ENCODE measurements at places on chromosomes 4 and X. TPM values are rescaled to one million over a fixed set of nuclear protein-coding genes. Genes with fewer than 3 reads are reported as not detected.

Gene NRK
- total RNA-seq: 1.4 TPM

Gene GPC4
- total RNA-seq: 27.5 TPM

Gene SLC10A4
- total RNA-seq: not detected

Gene HSFX1
- 2.9 TPM for total RNA-seq

Gene TMEM156
- total RNA-seq: 0.62 TPM

Gene PDE6B
- total RNA-seq: 2.5 TPM

GRCh38 chrX:120365320-120365719 is 3.4 kb downstream of the ATP1B4 start:
- peak; percentile 66 for DNase-seq

DNA sequence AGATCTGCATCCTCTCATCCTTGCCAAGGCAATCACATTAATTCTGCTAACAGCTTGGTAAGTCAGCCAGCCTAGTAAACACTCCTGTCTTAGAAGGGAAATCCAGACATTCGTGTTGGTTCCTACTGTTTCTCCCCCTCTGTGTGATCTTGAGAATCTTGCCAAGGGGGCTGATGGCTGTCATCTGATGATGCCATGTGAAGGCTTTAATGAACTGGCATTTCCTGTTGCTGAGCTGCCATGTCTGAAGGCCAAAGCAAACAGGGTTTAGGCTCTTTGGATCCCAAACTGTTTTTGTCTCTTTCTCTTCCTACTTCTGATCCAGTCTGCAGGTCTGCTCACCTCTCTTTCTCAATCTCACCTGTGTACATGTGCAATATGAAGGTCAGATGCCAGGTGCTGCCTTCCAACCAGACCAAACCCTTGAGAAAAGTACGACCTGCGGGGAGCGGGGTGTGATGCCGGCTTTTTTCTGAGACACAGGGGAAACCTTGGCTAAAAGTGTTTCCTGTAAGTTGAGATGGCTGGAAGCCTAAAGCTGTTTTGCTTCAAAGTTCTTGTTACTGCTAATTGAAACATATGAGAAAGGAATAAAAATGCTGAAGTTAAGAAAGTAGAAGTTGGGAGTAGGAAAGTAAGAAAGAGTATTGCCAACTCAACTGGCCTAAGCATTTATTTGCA is 532.9 kb downstream of the ANKRD50 start:
- no peak for DNase-seq

GRCh38 chr4:1309261-1310010 is 19.7 kb downstream of the MAEA start:
- peak; percentile 95 for DNase-seq

- no peak for DNase-seq
These were observed 782.3 kb downstream of the PCDH18 start for GRCh38 chr4:136749989-136750388.

GRCh38 chr4:56106180-56107147 is 157.7 kb downstream of the CEP135 start:
- no peak for DNase-seq

DNA sequence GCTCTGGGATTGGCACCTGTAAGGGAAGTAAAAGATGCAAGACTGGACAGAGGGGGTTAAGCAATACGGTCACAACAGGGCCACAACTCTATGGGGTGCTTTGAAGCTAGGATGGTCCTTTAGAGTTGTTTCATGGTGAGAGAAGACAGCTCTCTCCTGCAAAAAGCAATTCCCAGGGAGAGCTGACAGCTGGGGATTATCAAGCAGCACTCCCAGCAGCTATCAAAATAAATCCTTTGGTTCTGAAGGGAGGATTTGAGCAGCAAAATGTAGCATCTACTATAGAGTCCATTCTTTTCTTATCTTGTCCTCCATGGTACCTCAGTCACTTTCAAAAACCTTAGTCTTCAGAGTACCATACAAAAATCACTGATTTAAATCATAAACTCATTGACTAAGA is 35.1 kb upstream of the AP1AR start:
- DNase-seq: no peak

GRCh38 chr4:172892300-172892699 is 276.3 kb upstream of the GALNT7 start:
- DNase-seq: no peak

DNA sequence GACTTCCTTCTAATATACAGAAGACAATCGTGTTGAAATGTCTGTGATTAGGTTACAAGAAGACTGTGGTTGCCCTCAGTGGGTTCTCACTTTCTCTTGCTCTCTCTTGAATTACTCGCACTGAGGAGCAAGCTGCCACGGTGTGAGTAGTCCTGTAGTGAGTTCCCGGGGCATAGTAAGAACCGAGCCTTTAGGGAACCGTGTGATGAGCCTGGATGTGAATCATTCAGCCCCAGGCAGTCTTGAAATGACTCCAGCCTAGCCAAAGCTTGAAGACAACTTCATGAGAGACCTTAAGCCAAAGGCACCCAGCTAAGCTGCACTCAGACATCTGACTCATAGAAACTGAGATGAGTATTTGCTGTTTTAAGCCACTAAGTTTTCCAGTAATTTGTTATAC is 292.7 kb downstream of the SPOCK3 start:
- DNase-seq: no peak

DNA sequence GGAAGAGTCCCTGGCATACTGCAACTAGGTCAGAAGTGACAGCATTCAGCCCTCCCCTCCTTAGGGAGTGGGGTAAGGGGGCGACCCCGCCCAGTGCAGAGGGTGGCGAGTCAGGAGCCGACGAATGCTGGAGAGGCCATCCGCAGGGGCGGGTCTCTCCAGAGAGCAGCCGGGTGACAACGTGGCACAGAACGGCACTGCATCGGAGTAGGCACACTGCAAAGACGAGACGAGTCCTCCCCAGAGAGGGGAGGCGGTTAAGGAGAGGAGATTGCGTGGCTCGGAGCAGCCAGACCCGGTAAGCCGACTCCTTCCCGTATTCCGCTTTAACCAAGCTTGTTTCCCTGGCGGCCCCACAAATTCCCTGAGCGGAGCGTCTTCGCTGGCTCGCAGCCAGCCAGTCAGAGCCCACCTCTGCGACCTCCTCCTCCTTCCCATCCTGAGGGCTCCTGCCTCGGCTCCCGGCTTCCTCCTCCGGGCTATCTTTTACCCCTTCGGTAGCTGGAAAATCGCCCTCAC is 54.9 kb downstream of the LINC00632 start:
- peak; percentile 63 for DNase-seq

- no peak for DNase-seq
These were observed 232.4 kb downstream of the LDB2 start for GRCh38 chr4:16665942-16666551.

GRCh38 chr4:168868044-168868781 is 141.8 kb downstream of the CBR4 start:
- no peak for DNase-seq

DNA sequence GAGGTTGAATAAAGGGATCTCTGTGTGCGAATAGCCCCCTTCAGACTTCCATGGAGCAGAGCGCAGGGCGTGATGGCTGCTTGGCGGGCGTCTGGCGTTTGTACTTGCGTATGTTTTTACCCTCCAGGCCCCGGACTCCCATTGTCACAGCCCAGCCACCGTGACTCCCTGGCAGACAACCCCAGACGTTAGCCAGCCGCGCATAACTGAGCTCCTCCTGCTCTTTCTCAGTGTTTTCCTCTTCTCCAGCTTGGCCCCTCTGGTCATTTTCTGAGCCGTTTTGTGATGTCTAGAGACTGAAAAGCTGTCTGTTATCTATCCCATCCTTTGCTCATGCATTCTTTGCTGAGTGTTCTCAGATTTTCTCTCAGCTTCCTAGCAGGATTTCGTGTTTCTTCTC is 54.3 kb downstream of the IGFBP7 start:
- no peak for DNase-seq

Data from sciatic nerve (tissue), 2 donors.